ENCODE measurements at places on chromosomes 6 and 20.

DNA sequence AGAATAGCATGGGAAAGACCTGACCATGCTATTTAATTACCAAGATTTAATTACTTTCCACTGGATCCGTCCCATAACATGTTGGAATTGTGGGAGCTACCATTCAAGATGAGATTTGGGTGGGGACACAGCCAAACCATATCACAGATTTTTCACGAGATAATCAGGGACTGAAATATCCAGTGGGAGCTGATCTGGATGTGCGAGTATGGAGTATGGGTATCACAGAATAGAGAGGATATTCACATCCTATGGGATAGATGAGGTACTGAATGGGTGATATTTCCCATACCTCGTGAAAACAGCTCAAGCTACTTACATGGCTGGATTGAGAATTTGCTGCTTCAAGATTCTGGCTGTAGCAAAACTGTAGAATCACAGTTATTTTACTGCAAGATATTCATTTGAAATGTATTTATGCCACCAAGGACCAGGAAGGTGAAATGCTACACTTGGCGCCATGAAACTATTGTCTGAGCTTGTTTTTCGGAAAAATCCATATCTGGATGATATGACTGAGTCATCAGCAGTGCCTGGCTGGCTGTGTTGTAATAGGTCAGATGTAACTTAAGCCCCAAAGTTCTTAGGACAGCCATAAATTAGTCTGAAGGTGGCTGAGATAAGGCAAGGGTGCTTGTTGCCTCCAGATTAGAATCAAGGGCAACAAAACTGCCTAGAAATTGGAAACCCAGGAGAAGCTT, 29.8 kb downstream of the KCNS1 start:
- DNase-seq, result no peak

- DNase-seq, result no peak
Measured at GRCh38 chr6:13526727-13527670, 39.6 kb upstream of the GFOD1 start.

DNA sequence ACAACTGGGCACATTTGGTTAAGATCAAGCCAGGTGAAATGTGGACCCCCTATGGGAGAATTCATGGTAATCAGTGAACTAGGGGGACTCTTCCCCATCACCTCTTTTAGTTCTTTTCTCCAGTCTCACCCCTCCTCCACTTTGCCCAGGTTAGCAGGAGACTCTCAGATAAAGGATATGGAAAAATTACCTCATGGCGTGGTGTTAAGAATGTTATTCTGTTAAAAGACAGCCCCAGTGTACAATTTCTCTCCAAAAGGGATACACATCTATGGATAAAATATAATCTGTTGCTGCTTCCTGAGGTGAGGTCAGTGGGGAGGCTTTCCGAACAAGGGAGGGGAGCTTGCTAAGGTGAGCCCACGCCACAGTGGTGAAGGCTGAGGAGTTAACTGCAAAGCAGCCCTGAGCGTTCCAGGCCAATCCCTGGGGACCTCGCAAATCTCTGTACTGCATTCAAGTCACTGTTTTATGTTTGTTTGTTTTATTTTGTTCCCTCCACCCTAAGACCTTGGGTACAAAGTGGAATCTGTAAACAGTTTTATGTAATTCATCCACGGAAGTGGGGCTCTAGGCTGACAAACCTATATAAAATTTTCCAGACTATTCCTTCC, 52.0 kb downstream of the ADGRF1 start:
- no peak for DNase-seq

DNA sequence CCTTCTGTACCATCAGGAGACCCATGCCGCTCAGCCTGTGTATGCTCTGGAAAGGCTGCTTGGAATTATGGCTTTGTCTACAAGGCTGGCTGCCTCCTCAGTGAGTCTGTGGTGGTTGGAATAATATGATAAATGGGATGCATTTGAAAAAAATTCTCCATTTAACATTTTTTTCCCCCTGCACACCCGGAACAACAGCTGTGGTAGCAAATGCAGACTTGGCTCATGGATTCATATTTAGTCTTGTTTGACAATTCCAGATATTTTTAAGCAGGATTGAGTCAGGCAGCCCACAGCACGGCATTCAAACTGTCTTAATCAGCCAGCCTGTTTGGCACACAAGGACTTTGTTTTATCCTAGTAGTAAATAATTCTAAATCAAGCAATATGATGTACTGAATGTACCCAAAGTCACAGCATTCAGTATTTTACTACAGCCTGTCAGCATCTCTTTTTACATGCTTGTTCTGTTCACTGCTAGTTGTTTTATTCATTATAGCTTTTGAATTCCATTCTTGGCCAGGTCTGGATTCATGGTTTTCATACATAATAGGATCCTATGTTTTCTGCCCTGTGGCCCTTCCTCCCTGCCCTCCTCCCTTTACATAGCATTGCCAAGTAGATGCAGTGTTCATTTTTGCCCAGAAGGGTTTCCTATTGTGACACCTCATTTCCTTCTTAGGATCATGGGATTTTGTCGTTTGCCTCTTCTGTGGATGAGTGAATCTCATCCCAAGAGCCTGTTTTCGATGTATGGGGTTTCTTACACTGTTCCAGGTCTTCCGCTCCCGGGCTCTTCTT, 68.1 kb downstream of the LRRC1 start:
- no peak for DNase-seq

DNA sequence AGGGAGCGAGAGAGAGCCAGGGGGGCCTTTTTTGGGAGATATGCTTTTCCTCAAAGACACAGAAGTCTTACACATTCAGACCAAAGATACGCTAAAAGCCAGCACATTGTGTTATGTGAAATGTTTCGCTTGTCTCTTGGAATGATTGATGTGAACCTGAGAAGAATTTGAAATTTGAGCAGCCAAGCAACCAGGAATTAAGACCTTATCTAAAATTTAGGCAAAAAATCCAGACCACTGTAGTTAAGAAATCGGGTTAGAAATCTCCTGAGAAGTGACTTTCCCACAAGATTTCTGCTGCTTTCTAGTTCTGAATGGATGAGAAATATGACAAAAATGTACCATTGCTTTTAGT, 223.2 kb upstream of the GMDS start:
- DNase-seq, result no peak

DNA sequence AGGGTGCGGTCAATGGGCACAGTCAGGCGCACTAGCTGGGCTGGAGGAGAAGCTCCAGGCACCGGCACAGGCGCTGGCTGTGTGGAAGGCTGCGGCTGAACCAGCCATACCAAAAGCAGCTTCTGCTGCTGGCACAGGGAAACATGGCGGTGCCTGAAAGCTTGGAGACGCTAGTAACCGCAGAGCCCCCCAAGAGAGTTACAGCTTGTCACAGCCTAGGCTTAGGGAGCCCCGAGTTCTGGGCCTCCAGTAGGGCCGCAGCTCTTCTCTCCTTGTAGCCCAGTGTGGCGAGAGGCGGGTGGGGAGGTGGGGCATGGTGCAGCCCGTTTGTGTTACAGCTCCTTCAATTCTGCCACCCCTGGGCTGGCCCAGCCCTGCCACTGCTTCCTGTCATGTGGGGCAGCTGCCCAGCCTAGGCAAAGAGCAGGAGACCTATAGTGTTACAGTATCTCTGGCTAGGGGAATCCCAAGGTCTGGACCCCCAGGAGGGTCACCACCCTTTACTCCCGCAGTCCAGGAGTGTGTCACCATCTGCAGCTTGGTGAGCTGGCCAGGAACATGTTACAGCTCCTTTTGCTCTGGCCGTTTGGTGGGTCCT, 58.6 kb upstream of the MANEA start:
- DNase-seq, result no peak

- no peak for DNase-seq
Measured at GRCh38 chr20:58117944-58118343, 110.5 kb downstream of the ANKRD60 start.

DNA sequence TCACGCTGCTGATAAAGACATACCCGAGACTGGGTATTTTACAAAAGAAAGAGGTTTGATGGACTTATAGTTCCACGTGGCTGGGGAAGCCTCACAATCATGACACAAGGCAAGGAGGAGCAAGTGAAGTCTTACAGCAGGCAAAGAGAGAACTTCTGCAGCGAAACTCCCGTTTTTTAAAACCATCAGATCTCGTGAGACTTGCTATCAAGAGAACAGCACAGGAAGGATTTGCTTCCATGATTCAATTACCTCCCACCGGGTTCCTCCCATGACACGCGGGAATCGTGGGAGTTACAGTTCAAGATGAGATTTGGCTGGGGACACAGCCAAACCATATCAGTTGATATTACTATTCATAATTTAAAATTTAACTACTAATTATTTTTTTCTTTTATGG, 157.3 kb upstream of the ATXN1 start:
- no peak for DNase-seq

DNA sequence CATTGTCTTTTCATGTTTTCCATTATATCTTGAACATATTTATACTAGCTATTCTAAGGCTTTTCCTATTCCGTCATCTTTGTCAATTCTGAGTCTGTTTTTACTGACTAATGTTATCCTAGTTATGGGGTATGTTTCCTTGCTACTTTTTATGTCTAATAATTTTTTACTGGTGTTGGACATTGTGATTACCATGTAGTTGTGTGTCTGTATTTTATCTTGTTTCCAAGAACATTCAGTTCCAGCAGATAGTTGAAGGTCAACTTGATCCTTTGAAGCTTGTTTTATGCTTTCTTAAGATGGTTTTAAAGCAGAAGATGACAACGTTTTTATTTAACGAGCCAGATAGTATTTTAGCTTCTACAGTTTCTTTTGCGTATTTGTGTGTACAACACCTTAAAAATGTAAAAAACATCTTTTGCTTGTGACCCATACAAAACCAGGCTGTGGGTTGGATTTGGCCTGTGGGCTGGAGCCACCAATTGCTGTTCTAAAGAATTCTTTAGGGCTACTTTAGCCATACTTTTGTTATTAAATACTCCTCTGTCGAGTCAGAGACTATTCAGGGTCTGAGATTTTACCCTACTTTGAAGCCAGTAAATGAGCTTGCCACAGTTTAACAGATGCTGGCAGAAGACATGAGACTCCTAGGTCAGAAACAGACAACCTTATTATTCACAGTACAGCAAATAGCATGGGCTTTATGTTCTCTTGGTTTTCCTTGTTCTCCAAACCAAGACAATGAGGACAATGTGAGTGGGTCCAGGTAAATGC, 38.7 kb upstream of the REV3L start:
- DNase-seq, result no peak

- no peak for DNase-seq
Measured at GRCh38 chr6:77686931-77687330, 34.1 kb downstream of the MEI4 start.

- no peak for DNase-seq
Measured at GRCh38 chr20:38730167-38730988, 6.1 kb downstream of the SLC32A1 start.

DNA sequence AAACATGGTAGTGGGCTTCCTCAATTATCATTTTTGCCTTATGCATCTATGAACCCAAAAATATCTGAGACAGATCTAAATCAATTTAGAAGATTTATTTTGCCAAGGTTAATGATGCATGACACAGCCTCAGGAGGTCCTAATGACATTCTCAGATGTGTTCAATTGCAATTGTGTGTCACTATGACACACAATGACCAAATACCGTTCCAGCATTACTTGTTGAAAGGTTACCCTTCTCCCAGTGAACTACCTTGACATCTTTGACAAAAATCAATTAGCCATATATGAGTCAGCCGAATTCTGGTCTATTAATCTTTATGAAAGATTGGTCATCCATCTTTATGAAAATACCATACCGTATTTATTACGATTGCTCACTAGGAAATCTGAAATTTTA, 592.5 kb upstream of the GJE1 start:
- no peak for DNase-seq

GRCh38 chr20:30594112-30594511, 663.4 kb upstream of the DEFB115 start:
- DNase-seq, result no peak

DNA sequence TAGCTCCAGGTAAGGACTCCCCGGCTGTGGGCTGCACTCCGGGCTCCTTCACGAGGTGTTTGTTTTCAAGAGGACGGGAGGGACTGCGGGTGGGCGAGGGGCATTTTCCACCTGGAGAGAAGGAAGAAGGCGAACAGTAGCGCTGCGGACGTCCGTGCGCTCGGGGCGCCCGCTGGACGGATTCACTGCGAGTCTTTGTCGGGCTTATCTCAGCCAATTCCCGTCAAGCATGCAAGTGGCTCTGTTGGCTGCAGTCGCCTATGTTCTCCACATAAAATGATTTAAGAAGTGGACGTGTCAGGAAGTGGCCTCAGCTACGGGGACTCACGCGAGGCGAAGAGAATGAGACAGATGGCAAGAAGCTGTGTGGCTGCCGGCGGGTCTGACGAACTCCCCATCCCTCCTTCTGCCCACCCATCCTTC, 332 bp downstream of the GRIK2 start:
- DNase-seq, result no peak

DNA sequence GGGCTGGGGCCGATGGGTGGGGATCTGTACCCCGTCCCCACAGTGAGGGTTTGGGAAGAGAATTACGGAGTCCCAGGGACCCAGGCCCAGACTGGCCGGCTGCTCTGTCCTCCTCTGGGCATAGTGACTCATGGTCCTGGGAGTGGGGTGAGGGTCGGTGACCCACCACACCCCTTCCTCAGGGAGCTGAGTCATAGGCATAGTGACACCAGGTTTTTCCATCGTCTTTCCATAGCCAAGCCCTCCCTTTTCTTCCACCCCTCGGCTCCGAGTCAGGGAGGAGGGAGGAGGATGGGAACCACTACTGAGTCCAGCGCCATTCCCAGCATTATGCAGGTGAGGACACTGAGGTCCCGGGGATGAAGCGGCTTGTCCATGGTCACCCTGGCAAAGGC, 8.9 kb downstream of the CYP21A2 start:
- DNase-seq, result no peak

DNA sequence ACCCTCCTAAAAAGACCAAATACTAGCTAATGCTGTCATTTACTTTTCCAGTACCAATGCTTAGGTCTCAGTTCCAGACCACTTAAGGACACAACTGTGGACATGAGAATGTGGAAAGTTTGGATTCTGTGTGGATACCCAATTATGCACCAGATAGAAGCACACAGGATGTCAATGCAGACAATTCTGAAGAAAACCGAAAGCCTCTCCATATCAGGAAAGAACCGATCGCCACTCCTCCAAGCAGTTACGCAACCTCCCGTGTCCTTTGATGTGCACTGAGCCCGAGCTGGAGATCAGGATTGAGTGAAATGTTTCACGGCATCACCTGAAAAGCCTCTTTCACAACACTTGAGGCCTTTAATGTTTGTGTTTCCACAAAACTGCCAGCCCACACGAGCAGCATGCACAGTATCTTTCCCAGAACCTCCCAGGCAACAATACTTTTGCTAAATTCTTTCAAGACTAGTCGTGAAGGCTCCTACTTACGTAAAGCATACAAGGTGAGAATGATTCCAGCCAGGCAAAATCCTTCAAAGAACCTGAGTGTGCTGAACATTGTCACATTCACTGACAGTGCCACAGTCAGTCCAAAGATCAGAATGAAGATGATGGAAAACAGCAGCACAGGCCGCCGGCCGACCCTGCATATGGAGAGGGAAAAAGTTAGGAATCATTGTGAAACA, 47.0 kb downstream of the SLC22A23 start:
- no peak for DNase-seq

- DNase-seq, result no peak
Measured at GRCh38 chr20:38499366-38499765, 26.7 kb downstream of the RALGAPB start.

DNA sequence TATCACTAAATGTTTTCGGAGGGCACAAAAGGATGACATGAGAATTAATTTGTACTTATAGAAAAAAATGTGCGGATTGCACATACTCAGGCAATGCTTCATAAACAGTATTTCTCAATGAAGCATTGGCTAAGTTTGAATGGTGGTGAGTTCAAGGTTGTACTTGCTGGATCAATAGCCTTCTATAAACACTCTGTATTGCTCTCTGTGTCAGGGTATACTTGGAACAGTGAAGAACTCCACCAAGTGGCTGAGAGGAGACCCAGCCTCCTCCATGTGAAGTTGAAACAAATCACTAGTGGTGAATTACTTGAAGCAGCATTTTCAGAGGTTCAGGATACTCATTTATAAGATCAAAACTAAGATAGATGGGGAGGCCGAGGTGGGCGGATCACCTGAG, 360.6 kb downstream of the RIMS1 start:
- DNase-seq, result no peak
